ENCODE measurements at places on chromosomes 7 and 10.

- no peak for DNase-seq
These were observed at the start of gene GIMAP1 for GRCh38 chr7:150716368-150716767. GIMAP1 (plus strand) TSS chr7:150716613; CDS start chr7:150719048, 2,435 bp downstream.

GRCh38 chr10:22363305-22363704, 18.0 kb downstream of the SPAG6 start:
- no peak for DNase-seq

DNA sequence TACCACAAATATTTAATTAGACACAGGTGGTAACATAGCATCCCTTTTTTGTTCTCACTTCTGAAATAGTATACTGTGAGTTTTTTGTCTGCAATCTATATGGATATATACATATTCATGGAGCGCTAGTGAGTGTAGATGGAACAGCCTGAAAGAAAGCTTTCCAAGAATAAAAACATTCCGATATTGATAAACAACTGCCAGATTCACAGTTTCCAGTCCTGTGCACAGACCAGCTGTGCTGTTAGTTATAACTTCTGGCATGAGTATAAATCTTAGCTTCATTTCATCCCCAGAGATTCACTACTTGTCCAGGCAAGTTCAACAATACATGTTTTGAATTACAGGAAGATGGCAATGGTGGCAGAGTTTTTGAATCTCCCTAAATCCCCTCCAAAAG, 467.1 kb upstream of the STEAP1 start:
- no peak for DNase-seq

DNA sequence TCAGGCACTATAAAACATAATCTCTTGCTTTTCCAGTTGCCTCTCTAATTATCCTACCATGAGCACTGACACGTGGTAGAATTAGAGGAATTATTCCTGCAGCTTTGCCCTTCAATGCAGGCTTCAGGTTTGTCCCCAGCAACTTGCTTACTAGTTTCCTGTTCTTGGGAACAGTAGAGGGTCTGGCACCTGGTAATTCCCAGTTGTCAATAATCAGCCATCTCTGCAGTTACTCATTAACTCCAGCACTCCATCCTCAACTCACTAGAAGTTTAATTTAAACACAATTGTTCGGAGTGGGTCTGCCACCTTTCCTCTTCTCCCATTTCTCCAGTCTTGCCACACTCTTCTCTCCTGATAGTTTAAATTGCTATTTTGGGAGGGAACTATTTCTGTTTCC, 324.3 kb upstream of the KIAA1217 start:
- DNase-seq, result no peak

DNA sequence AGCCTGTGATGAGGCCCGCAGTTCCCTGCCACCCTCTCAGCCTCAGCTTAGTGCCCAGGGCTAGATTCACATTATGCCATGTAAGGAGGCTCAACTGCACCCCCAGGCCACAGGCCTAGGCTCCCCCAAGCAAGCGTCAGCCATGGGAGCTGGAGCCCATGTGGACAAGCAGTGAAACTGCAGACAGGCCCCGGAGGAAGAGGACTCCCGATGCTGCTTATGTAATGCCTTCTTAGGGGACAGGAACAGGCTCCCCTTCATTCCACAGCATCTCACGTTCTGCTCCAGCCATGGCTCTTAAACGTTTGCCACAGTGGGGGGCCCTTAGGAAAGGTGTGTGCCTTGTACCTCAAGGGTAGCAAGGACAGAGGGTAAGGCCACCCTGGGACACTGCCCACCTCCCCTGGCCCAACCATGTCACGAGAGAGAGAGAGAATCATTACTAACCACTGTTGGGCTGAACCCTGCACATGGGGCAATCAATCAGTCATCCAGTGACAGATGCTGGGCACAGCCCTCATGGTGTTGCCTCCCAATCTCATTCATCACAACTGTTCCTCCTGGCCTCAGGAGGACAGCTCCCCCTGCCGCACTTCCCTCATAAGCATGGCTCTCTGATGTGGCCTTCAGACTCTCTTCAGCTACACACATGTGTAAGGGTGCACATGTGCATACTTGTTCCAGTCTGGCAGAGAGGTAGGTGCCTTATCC, 263.0 kb downstream of the GRID1 start:
- no peak for DNase-seq

DNA sequence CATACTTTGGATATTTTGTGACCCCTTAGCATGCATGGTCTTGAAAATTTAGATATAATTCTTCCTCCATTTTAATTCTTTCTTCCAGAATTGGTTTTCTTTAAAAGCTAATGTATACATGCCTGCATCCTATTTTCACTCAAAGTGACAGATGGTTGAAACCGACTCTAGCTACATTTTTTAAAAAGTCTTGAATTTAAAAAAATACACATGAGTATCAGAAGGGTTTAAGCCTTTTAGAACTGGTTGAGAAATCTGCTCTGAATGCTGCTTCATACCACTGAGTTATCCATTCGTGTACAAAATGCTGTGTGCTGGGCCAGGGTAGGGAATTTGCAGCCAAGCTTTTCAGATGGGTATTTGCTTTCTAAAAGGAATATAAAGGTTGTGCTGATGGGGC, 16.5 kb downstream of the DYNC1I1 start:
- DNase-seq, result no peak

- DNase-seq, result no peak
These were observed 49.5 kb upstream of the CAPZA2 start for GRCh38 chr7:116812860-116813259.

- DNase-seq, result peak; percentile 47
These were observed 184.8 kb downstream of the NPSR1 start for GRCh38 chr7:34842782-34843181.

DNA sequence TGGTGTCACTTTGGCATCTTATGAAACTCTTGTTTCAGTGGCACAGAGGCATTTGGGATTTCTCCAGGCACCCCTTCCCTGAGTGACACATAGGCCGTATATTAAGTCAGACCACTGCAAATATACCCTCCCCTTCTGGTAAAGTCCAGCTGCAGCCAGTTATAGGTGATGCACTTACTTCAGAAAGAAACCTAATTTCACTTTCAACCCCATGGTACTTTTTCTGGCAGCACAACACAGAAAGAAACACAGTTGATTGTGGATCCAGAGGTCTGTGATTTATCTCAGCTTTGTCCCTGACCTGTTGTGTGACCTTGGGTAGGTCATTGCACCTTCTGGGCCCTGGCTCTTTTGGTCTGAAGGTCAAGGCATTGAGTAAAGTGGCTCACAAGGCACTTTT, 173.2 kb downstream of the BUB3 start:
- no peak for DNase-seq

DNA sequence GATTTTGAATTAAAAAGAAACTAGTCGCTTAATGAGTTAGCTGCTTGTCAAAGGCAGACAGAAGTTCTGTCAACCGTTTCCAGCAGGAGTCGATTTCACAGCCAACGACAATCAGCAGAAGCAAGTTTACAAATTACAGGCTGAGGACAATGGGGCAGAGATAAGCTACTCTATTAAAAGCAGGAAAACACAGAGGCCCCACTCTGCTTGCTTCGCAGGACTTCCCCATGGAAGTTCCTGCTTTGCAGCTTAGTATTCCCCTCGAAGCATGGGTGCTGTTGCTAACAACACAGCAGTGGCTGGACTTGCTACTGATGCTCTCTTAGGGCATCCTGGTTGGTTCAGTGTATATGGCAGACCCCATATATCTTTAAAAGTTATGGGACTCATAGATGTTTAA, 50.8 kb upstream of the KLF6 start:
- no peak for DNase-seq

DNA sequence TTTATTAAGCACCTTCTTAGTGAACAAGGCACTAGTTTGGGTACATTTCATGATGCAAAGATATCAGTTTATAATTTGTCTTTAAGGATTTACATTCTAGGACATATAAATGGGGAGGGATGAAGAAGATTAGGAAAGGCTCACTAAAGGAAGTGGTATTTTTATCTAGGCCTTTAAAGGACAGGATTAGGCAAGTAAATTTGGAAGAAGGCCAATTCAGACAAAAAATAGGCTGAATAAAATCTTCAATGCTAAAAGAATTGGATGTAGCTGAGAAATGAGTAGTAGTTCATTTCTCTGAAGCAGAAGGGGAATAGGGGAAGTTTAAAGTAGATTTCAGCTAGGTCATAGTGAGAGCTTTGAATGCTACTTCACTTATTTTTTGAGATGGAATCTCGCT, 4.8 kb upstream of the FAM24B start:
- peak; percentile 35 for DNase-seq

- no peak for DNase-seq
These were observed 500.1 kb downstream of the ETV1 start for GRCh38 chr7:13489386-13489785.

DNA sequence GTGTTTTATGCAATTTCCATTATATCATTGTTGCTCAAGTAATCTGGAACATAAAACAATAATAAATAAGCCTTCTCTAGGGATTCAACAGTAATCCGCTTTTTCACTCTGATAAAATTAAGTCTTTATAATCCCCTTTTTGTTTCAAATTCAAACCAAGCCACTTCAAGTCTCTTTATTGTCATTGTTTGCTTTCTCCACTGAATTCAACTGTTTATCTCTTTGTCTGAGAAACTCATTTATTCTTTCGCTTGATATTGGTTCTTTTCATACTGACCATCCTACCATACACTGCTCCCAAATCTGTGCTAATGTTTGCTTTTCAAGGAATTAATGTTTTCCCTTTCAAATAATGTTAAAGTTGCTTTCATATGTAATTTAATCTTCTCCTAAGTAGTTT, 550.4 kb upstream of the PCDH15 start:
- no peak for DNase-seq

GRCh38 chr7:45174328-45174610, 16.7 kb downstream of the RAMP3 start:
- DNase-seq, result no peak

GRCh38 chr10:129809431-129809830, 154.6 kb downstream of the EBF3 start:
- DNase-seq, result no peak

DNA sequence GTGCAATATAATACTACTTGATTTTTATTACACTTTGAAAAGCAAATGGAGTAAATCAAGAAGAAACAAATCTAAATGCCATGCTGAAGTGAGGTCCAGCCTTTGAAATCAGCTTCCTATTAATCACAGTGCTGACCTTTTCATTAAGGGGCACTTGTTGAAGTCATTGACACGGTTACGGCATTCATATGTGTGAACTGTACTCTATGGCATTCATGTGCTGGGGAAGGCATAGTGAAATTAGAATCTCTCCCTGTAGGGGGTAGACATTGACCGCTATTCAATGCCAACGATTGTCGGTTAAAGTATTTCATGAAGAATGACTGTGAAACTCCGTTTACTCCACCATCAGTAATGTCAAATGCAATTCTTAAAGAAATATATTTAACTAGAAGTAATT, 296.1 kb upstream of the SEMA3A start:
- DNase-seq, result peak; percentile 18

GRCh38 chr10:37146443-37146842, 21.0 kb downstream of the ANKRD30A start:
- no peak for DNase-seq

DNA sequence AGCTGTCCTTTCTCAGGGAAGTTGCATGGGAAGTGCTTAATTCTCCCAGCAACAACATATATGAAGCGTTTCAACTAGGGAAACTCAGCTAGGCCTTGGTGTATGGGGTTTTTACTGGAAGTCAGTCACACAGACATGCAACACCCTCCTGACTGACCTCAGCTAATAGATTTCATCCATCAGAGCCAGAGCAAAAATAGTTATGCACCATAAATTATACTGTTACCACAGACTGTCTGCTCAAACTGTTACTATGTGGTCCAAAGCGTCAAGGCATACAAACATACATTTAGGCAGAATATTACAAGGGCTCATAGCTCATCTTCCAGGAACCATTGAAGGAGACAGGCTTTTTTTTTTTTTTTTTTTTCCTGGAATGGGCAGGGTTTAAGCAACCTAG, 417.9 kb downstream of the ANKRD7 start:
- no peak for DNase-seq

GRCh38 chr7:712381-713138, 13.9 kb upstream of the DNAAF5 start:
- no peak for DNase-seq

GRCh38 chr7:123784263-123784662, 35.5 kb upstream of the WASL start:
- peak; percentile 2 for DNase-seq

DNA sequence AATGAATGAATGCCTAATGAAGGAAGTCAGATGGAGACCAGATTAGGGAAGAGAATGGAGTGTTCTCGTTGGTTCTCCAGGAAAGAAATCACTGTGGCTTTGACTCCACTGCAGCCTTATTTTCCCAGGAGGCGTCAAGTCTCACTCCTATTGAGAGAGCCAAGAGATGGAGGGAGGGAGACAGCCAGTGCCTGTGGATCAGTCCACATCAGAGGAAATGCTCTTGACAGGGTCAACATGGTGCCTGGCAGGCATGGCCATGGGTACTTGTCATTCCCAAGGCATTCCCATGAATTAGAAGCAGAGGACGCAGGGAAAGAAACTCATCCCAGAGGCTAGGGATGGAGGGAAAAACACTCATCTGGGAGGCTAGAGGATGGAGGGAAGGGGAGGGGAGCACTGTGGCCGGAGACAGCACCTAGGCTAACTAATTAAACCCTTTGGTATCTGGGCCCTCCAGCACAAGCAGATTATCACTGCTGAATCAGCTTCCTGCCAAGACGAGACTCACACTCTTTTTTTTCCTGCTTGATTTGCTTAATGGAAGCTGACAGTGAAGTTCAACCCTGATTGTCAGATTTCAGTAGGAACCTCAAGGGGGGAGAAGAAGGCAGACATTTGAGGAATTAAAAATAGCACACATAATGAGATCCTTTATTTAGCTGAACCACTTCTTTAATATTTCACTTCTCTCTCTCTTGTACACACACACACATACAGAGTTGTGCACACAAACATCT, 1233.2 kb upstream of the AUTS2 start:
- DNase-seq, result no peak

DNA sequence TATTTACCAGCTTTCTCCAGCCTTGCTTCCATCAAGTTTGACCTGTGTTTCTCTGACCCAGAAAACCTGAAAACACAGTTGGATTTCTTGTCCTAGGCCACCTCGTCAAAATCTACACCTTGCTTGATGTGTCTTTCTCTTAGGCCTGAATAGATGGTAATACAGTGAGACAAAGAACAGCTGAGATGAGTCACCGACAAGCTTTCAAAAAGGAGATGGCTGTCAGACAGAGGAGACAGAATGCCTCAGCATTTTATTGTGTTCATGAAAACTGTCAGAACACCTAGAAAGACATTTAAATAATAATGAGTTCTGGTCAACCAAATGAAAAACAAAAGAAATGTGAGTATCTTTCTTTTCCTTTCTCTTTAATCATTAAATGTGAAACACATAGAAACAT, 119.7 kb upstream of the SORCS1 start:
- no peak for DNase-seq

GRCh38 chr7:40800771-40801170, 666.0 kb downstream of the SUGCT start:
- no peak for DNase-seq

- no peak for DNase-seq
These were observed 5.5 kb downstream of the WDR91 start for GRCh38 chr7:135205850-135206249.

DNA sequence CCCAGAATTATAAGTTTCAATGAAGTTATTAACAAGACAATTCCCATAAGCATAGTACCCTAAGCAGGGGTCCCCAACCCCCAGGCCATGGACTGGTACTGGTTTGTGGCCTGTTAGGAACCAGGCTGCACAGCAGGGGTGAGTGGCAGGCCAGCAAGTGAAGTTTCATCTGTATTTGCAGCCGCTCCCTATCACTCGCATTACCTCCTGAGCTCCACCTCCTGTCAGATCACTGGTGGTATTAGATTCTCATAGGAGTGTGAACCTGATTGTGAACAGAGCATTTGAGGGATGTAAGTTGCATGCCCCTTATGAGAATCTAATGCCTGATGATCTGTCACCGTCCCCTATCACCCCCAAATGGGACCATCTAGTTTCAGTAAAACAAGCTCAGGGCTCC, 36.0 kb upstream of the KIAA1217 start:
- DNase-seq, result no peak

- DNase-seq, result no peak
These were observed 44.7 kb downstream of the MGMT start for GRCh38 chr10:129511758-129512157.

Data from iris pigment epithelial cell (primary cell).